NCI-H1694 (cell line): ENCODE measurements at places on chromosomes 5 and 9.
A peak's percentile ranks its signal among the peaks of the same experiment; 100 is the strongest.

DNA sequence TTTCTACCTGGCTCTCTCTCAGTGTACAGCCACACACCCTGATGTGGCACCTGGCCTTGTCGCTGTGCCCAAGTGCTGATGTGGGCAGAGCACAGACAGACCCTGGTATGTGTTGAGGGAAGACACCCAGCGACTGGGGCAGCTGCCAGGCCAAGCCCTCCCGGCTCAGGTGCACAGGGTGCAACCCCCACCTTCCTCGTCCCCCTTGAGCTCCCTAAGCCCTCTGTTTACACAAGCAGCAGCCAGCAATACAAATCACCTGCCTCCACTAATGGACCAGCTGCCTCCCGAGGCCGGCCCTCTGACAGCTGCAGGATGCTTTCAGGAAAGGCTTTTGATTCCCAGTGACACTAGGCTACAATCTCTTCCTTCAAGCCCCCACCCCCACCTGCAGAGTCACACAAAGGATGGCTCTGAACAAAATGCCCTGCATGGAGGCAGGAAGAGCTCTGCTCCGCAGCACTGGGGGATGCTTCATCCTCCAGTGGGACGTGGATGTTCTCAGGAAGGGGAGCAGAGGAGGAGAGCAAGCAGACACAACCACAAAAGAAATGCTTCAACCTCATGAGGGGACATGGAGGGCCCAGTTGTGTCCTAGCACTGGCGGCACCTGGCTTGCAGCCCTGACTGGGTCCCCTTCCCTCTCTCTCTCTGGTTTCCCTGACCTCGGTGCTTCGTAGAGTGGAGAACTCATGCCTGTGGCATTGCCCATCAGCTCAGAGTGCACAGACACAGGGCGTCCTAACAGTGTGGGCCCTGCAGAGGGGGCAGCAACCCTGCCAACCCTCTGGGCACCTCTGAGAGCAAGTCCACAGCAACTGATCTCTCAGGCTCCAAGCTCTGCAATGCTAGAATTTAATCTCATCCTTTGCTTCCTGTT, 140.8 kb downstream of the BARX1 start:
- no peak for DNase-seq

GRCh38 chr9:12813960-12814876, 39.4 kb downstream of the LURAP1L start:
- peak; percentile 51 for DNase-seq

- no peak for DNase-seq
Measured at GRCh38 chr5:26761446-26761845, 276.9 kb downstream of the CDH9 start.

DNA sequence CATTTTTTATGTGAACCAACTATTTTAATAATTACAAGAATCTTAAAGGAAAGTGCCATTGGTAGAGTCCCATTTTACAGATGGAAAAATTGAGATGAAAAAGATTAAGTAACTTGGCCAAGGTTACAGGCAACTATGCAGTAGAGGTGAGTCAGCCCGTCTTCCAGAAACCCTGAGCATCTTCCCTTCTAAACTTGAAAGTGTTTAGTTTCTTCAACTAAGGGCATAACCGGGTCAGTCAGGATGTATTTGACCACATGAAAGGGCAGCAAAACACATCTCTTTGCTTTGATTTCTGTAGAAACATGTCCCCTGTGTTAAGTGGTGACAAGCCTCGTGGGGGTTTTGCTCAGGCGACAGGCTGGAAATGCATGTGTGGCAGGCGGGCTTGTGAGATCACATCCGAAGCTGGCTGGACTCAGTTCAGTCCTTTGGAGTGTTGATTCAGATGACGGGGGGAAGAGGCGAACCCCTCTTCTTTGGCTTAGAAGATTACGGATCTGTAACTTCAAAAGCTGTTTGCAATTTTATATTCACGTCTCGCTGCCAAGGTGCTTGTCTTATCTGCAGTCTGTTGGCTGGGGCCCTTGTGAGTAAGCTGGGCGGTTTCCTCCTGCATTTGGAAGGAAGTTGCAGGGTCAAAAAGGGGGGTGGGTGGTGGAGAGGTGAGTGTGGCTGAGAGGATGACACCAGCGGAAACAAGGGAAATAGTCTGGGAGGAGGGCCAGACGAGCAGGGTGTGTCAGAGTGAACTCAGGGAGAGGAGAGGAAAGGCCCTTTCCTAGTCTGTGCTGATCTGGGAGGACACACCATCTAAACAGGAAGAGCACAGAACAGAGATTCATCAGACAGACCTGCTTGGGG, 78.9 kb upstream of the RPS23 start:
- no peak for DNase-seq

DNA sequence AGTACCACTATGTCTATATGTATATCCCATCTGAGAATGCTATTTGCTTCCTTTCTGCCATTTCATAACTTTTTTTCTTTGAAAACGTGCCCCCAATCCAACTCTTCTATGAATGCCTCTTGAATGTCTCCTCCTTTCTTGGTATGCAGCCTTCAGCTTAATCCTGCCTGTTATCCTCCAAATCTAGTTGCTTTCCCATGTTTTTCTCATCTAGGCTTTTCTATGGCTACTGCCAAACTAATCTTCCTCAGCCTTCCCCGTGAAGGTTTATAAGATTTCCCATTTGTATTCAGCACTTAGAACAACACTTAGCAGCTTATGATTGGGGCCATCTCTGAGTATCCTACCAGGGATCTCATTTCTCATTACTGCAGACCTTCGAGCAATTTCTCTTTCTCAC, 2.5 kb downstream of the TGFBR1 start:
- no peak for DNase-seq

DNA sequence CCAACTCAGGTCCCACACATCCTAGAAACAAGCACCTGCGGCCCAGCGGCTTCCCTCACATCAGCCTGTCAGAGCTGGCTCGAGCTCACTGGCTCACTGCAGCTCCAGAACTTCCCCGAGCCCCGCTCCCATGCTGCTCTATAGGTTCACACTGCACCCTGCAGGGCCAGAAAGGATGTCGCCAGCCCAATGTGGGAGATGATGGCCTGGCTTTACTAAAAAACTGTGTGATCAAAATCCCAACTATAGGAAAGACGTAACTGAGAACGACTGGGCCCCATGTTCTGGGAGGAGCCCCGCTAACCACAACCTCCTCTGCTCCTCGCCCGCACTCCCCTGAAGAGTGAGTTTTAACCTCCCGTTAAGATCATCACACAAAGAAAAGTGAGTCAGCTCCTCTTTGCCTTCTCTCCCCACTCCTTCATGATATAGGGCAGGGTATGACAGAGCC, 4.6 kb downstream of the SURF4 start:
- DNase-seq, result no peak

DNA sequence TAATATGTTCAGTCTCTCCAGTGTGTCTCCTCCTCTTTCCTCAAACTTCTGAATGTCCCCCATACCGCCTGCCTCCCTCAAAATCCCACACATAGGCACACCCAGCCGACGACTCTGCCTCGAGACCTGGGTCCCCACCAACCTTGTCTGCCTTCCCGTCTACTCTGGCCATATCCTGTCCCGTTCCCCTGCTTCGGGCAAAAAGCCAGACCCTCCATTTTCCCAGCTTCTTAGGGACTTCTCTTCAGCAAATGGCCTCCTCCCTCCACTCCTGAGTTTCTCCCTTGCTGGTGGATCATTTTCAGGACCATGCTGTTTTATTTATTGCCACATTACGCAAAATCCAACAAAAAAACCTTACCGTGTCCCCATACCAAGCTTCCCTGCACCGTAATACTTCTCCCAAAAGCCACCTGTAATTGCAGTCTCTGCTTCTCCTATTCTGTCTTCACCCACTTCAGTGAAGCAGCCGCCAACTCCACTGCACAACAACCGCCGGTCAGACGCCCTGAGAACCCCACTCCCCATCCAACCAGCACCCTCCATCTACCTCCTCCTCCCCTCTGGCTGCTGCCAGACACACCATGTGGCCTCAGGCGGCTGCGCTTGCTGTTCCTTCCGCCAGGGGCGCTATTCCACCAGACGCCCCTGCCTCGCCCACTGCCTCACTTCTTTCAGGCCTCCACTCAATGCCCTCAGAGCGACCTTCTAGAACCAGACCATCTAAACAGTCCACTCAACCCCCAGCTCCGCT, 117.0 kb downstream of the TRPM6 start:
- DNase-seq, result no peak

DNA sequence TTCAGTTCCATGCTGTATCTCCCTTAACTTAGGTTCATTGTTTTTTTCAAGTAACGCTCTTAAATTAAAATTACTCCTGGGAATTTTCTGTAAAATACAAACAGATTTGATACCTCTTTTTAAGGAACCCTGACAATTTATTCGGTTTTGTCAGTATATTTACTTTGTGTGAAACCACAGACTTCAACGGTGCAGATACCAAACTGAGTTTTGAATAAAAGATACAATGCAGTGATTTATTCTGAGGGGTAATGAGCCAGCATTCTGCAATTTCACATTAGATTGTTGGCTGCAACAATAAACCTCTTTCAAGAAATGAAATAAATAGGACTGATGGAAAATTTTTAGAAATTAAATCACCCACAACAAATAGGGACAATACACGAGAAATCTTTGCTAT, 308.6 kb upstream of the EDIL3 start:
- DNase-seq, result no peak

DNA sequence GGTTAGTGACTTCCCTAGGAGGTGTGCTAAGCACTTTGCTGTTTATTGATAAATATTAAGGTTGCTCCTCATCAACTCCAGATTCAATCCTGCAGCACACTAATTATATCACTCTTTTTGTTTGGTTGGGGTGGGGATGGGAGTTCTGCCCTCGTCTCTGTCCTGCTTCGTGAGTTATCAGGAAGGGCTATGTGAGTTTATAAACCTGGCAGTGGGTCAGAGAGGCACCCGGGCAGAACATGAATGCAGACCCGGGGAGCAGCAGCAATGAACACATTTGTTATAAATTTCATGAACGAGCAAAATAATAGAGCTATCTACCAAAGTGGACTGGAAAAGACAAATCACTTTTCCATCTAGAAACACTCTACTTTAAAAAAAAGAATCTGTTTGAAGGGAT, 125.5 kb upstream of the WWC1 start:
- DNase-seq, result no peak

DNA sequence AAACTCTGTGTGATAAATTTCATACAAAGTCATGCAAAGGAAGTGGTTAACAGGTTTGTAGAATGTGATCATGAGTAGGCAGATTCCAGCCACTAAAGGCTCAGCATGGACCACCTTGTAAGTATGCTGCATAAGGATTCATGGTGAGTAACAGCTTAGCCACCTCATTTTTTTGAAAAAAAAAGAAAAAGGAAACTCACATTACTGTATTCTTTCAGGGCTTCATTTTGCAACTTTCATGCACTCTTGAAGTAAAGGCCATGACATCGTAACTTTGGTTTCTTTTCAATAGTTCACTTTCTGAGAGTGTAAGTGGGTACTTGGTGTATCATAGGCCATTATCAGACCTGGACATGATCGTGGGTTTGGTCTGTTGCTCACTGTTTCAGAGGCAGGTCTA, 175.1 kb downstream of the PCSK1 start:
- DNase-seq, result no peak

DNA sequence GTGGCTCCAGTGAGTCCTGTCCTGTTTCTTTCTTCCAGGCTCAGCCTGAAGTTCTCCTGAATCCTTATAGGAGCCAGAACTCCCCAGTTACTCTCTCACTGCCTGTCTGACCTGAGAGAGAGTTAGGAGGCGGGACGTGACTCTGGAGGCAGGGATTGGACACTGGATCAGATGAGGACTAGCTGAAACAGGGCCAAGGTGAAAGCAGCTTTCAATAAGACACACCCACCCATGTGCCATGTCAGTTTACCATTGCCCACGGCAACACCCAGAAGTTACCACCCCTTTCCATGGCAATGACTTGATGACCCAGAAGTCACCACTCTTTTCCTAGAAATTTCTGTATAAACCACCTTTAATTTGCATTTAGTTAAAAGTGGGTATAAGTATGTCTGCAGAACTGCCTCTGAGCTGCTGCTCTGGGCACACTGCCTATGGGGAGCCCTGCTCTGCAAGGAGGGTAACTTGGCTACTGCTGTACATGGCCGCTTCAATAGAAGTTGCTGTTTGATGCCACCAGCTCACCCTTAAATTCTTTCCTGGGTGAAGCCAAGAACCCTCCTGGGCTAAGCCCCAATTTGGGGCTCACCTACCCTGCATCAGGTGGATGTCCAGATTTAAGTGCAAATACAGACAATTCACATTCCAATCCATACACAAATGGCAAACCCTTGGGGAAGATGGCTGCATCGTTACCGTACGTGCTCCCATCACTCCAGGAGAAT, 13.7 kb downstream of the FCN2 start:
- no peak for DNase-seq

GRCh38 chr9:103139891-103140290, 144.8 kb downstream of the CYLC2 start:
- DNase-seq, result no peak

- DNase-seq, result no peak
Measured at GRCh38 chr9:81150016-81150625, 539.2 kb downstream of the TLE1 start.

DNA sequence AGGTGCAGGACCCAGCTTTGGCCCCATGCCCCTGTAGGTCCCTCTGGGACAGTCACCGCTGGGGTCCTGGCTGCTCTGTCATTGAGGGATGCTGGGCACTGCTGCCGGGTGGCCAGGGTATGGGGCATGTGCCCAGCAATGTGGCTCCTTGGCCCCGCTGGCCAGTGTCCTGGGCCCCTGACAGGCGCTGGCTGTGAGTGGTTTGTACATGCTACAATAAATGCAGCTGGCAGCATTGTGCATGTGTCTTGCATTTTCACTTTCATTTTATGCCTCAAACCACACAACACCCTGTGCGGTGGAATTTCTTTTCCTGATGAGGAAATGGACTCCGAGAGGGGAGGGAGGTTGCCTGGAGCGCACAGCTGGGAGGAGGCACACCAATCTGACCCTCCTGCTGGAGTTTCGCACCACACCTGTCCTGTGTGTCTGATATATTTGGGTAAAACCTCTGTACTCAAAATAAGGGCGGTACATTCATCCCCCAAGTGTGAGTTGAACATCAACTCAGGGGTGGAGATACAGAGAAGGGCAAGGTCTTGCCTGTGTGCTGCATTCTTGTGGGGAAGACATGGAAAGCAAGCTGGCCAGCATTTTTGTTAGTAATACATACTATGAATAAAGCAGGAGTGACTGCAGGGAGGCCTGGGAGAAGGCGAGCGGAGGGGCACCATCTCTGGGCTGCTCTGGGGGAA, 11.7 kb downstream of the TSPAN17 start:
- DNase-seq, result no peak

DNA sequence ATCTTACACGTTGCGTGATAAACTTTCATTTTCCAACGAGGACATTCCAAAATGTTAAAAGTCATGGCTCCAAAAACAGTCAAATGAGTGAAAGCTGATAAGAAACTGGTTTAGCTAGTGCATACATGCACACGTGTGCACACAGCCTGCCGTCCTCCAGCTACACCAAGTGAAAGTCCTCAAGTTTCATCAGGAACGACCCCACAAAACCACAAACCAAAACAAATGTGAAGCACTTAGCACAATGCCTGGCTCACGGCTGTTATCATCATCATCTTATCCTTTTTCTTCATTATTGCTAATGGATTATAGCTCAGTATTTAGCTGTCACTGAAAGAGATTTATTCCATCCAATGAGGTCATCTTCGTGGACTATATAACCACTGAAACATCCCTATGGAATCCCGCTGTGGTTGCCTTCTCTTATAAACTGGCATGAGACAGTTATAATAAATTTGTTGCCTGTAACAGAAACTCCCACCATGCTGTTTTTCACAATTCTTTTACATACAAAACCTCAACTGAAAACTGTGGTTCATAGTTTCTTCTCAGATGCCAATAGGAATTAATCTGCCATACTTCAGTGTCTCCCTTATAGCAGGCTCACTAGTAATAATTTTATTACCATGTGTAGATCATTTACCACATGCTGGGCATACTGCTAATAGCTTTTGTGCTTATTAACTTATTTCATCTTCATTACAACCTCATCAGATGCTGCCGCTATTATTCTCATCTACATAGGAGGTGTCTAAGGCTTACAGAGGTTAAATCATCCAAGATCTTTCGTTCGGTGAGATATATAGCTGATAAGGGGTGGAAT, 56.1 kb downstream of the SAXO1 start:
- no peak for DNase-seq
